ENCODE measurements at places on chromosomes 2 and 18. TPM values are rescaled to one million over a fixed set of nuclear protein-coding genes. Genes with fewer than 3 reads are reported as not detected.

The SIX3 gene
- not detected for polyA plus RNA-seq

- no peak overlapping the region for H3K4me3 ChIP-seq
- H3K4me1 ChIP-seq: no peaks in the 10 kb centered on the region
- no peak for DNase-seq
- H3K36me3 ChIP-seq: peaks cover 3% of the 10 kb centered on the region
- H3K27ac ChIP-seq: no peak overlapping the region
Measured at GRCh38 chr18:74264303-74265020, 27.3 kb downstream of the CYB5A start.

The PLGLB2 gene
- polyA plus RNA-seq: not detected

- no peak for DNase-seq
- H3K4me1 ChIP-seq: no peaks in the 10 kb centered on the region
- no peaks in the 10 kb centered on the region for H3K36me3 ChIP-seq
- H3K27ac ChIP-seq: no peak overlapping the region
- no peak overlapping the region for H3K4me3 ChIP-seq
Measured at GRCh38 chr18:12534820-12535219, 123.1 kb downstream of the SPIRE1 start.

DNA sequence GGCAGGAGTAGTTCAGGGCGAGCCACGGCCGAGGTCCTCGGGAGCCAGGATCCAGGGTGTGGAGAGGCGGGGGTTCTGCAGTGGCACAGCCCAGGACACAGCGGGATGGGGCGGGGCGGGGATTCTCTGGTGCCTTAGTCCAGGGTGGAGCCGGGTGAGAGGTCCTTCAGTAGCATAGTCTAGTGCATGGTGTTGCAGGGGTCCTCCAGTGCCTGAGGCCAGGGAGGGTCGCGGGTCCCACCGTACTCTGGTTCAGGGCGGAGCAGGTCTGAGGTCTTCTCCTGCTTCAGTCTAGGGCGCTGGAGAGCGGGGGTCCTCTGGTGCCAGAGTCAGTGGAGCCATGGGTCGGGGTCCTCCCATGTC, 131.1 kb downstream of the CCDC74A start:
- no peaks in the 10 kb centered on the region for H3K27me3 ChIP-seq
- no peak for DNase-seq
- H3K36me3 ChIP-seq: no peaks in the 10 kb centered on the region
- H3K27ac ChIP-seq: no peak overlapping the region
- no peak overlapping the region for H3K4me3 ChIP-seq

DNA sequence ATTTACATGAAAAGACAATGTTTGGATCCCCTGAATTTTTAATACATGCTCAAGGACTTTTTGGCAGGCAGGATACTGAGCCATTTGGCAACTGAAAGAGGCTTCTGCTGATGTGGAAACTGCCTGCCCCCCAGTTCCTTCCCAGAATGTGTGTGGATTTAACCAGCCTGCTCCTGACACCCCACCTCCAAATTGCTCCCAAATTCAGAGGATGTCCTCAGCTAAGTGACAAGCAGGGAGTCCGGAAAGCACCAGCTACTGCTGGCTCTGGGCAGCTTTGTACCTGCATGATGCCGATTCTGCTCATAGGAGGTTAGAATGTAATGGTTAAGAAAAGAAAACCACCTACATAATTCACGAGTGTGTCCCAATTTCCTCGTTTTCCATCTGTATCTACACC, 197.5 kb downstream of the CDH20 start:
- H3K36me3 ChIP-seq: no peaks in the 10 kb centered on the region
- no peaks in the 10 kb centered on the region for H3K27me3 ChIP-seq
- no peak overlapping the region for H3K4me3 ChIP-seq
- no peak overlapping the region for H3K27ac ChIP-seq

The CYRIA gene
- 6.3 TPM for polyA plus RNA-seq

- no peak overlapping the region for H3K27ac ChIP-seq
- H3K27me3 ChIP-seq: no peaks in the 10 kb centered on the region
- no peak for DNase-seq
Measured at GRCh38 chr2:77487074-77487803, 34.9 kb downstream of the LRRTM4 start.

The MYOM1 gene
- 0.92 TPM for polyA plus RNA-seq

- no peaks in the 10 kb centered on the region for H3K27me3 ChIP-seq
- peak overlapping the region; percentile 17 for H3K27ac ChIP-seq
- H3K36me3 ChIP-seq: peaks cover 59% of the 10 kb centered on the region
- H3K4me1 ChIP-seq: peaks cover 49% of the 10 kb centered on the region
- DNase-seq: peak; percentile 12
Measured at GRCh38 chr2:218230882-218231281, 13.9 kb downstream of the ARPC2 start.

DNA sequence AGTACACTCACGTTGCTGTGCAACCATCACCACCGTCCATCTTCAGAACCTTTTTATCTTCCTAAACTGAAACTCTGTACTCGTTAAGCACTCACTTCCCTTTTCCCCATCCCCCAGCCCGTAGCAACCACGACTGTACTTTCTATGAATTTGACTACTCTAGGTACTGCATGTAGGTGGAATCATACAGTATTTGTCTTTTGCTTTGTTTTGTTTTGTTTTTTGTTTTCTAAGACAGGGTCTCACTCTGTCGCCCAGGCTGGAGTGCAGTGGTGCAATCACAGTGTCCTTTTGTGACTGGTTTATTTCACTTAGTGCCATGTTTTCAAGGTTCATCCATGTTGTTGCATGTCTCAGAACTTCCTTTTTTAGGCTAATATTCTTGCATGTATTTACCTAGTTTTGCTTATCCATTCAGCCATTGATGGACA, 7.0 kb upstream of the TYMS start:
- H3K36me3 ChIP-seq: no peaks in the 10 kb centered on the region
- peaks cover 6% of the 10 kb centered on the region for H3K27me3 ChIP-seq
- no peak overlapping the region for H3K4me3 ChIP-seq
- peak overlapping the region; percentile 3 for H3K27ac ChIP-seq
- DNase-seq: no peak

DNA sequence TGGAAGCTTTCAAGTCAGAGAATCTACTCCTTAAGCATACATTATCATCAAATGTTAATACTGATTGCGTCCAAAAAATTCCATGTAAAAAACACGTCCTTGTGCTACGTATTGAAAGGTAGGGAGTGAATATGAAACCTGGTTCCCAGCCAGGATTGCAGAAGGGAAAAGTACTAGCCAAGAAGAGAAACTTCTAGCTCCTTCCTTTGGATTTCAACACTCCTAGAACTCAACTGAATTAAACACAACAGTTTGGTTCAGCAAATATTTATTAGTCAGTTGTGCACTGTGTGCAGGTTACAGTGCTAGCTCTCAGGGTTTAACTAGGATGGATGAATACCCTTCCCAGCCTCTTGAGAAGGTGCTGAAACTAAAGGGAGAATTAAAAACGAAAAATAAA, 33.9 kb upstream of the FHL2 start:
- H3K36me3 ChIP-seq: no peaks in the 10 kb centered on the region
- no peak for DNase-seq
- H3K4me1 ChIP-seq: peaks cover 2% of the 10 kb centered on the region
- H3K27ac ChIP-seq: no peak overlapping the region
- no peaks in the 10 kb centered on the region for H3K27me3 ChIP-seq
- H3K4me3 ChIP-seq: no peak overlapping the region

DNA sequence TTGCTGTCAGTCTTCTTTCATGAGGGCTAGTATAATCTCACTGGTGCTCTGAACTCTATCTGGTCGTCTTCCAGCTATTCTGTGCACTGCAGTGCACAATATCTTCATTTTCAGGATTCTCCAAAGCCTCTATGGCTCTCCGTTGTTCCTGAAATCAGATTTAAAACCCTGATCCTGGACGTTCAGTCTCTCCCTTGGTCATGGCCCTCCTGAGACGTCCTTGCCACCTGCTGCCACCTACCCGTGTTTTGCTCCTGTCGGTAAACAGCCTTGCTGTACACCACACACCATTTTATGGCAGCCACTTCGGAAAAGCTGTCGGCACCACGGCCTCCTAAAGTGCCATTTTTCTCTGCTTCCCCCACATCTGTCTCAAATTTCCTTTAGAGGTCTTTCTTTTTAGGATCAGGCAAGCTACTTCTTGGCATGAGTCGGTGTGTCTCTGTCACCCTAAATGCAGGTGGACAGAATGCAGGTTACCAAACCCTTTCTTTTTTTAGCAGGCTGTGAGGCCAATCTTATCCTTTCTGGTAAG, 170.0 kb downstream of the HRH4 start:
- no peaks in the 10 kb centered on the region for H3K36me3 ChIP-seq
- no peak overlapping the region for H3K4me3 ChIP-seq
- H3K27ac ChIP-seq: no peak overlapping the region
- no peak for DNase-seq
- H3K27me3 ChIP-seq: no peaks in the 10 kb centered on the region

DNA sequence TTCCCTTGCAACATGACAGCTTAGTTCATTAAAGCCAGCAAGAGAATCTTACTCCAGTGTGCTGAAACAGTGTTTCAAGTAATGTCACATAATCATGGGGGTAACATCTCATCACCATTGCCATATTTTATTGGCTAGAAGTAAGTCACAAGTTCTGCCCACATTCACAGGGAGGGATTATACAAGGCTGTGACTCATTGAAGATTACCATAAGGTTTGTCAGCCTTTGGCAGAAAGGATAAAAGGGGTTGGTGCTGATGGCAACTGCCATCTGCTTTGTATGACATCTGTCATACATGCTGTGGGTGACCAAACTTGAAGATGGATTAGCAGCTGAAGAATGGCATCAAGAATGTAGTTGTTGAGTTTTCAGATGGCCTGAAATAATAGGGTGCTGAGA, 61.2 kb downstream of the KCNE4 start:
- no peak overlapping the region for H3K4me3 ChIP-seq
- H3K36me3 ChIP-seq: no peaks in the 10 kb centered on the region
- no peaks in the 10 kb centered on the region for H3K4me1 ChIP-seq
- H3K27me3 ChIP-seq: no peaks in the 10 kb centered on the region
- no peak overlapping the region for H3K27ac ChIP-seq
- DNase-seq: no peak

The ASXL3 gene
- not detected for polyA plus RNA-seq

DNA sequence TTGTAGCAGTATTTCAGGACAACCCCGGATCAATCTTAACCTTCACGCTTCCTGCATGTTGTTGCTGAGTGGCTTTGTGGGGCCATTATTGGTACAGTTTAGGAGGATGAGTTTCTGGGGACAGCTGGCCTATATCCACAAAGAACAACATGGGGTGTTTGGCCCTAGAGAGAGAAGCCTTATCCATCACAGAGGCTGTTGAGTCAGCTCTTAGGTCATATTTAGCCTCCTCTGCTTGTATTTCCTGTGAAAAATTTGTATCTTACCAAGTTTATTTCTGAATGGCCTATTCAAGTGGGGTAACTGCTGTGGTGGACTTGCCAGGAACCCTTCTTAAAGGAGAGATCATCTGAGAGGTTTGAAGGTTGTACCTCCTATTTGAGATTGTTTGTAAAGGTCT, 77.6 kb downstream of the MAP4K4 start:
- DNase-seq: no peak
- no peak overlapping the region for H3K27ac ChIP-seq
- H3K36me3 ChIP-seq: no peaks in the 10 kb centered on the region
- H3K4me1 ChIP-seq: peaks cover 88% of the 10 kb centered on the region
- no peak overlapping the region for H3K4me3 ChIP-seq

- H3K36me3 ChIP-seq: peaks cover 60% of the 10 kb centered on the region
- no peaks in the 10 kb centered on the region for H3K4me1 ChIP-seq
- no peak for DNase-seq
- no peaks in the 10 kb centered on the region for H3K27me3 ChIP-seq
- no peak overlapping the region for H3K4me3 ChIP-seq
- no peak overlapping the region for H3K27ac ChIP-seq
Measured at GRCh38 chr2:73250872-73251846, 17.1 kb downstream of the CCT7 start.

The NIFK gene
- 54.4 TPM for polyA plus RNA-seq

DNA sequence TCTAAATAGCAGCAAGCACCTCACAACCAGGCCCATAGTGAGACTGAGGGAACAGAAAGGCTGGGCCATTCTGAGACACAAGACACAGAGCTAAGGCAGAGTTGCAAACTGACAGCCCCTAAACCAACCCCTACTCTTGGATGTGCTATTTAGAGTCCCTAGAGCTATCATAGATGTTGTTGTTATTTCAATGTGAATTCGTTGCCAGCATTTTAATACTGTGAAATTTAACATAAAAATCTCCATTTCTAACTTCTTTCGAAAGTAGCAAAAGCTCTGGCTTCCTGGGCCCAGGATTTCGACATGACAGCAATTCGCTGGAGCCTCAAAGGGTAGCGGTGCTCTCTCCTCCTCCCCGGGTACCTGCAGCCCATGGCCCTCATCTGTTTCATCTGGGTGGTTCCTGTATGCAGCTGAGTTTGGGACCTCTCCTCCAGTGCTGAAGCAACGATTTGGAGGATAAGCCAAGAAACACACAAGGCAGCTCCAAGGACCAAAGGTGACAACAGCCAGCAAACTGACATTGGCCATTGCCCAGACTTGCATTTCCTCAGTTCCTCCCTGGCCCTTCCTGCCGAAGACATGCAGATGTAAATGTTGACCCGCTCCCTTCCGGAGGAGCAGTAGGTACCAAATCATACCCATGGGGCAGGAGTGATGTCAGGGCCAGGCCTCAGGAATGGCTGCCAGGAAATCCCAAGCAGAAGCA, 254.4 kb upstream of the NCKAP5 start:
- no peaks in the 10 kb centered on the region for H3K4me1 ChIP-seq
- no peaks in the 10 kb centered on the region for H3K27me3 ChIP-seq
- H3K4me3 ChIP-seq: no peak overlapping the region

The COL6A3 gene
- 0.56 TPM for polyA plus RNA-seq

- no peaks in the 10 kb centered on the region for H3K36me3 ChIP-seq
- no peak overlapping the region for H3K27ac ChIP-seq
- H3K4me1 ChIP-seq: peaks cover 41% of the 10 kb centered on the region
- H3K4me3 ChIP-seq: peak overlapping the region; percentile 76
- DNase-seq: no peak
Measured at GRCh38 chr2:60554074-60554645, 706 bp upstream of the BCL11A start.

DNA sequence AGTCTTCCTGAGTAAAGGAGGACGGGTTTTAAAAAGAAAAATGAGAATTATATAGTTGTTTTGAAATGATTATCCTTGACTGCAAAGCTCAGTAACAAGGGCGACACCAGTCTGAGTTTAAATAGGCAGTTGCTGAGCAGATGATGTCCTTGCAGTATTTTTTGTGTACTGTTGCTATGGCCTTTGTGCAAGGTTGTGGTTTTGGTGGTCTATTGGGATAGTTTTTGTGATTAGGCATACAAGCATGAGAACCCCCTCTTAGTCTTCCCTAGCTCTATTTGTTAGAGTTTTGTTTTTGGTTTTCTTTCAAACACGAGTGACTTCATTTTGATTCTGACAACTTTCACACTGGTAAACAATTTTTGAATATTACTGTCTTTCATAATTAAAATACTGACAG, 64.1 kb downstream of the TAF4B start:
- H3K27ac ChIP-seq: no peak overlapping the region
- no peaks in the 10 kb centered on the region for H3K36me3 ChIP-seq
- no peaks in the 10 kb centered on the region for H3K27me3 ChIP-seq
- no peak for DNase-seq
- no peaks in the 10 kb centered on the region for H3K4me1 ChIP-seq

The DSG1 gene
- polyA plus RNA-seq: not detected

- H3K4me1 ChIP-seq: peaks cover 4% of the 10 kb centered on the region
- no peaks in the 10 kb centered on the region for H3K27me3 ChIP-seq
- no peak overlapping the region for H3K27ac ChIP-seq
Measured at GRCh38 chr2:144495227-144496091, 24.5 kb downstream of the ZEB2 start.

The C2orf92 gene
- not detected for polyA plus RNA-seq

The GULP1 gene
- polyA plus RNA-seq: not detected
